ENCODE measurements at places on chromosomes 7 and 10. TPM values are rescaled to one million over a fixed set of nuclear protein-coding genes. Genes with fewer than 3 reads are reported as not detected.

Gene DNA2
- 17.0 TPM for total RNA-seq

Gene ZFAND2A
- 17.2 TPM for total RNA-seq

Gene TMEM270
- not detected for total RNA-seq

Gene NANOS1
- total RNA-seq: 3.9 TPM

Gene TRIL
- total RNA-seq: 0.06 TPM

Gene GNAI1
- 33.6 TPM for total RNA-seq

Gene ADAM12
- total RNA-seq: 4.3 TPM

Gene CPA2
- total RNA-seq: 0.14 TPM

Gene ACHE
- total RNA-seq: 0.51 TPM

Gene STAG3
- total RNA-seq: 0.69 TPM

Gene NME8
- not detected for total RNA-seq

Gene NKX2-3
- not detected for total RNA-seq

Gene SMKR1
- not detected for total RNA-seq

Gene NEUROG3
- not detected for total RNA-seq

Gene CD36
- total RNA-seq: not detected

Gene NPY4R
- total RNA-seq: not detected

Gene DNAH11
- 2.8 TPM for total RNA-seq

Gene STARD3NL
- 79.4 TPM for total RNA-seq

Gene SLC29A3
- 0.58 TPM for total RNA-seq

Gene SLC13A1
- total RNA-seq: not detected

Gene HGF
- not detected for total RNA-seq

Gene FBXL13
- 0.51 TPM for total RNA-seq

Gene STEAP1B
- total RNA-seq: 0.17 TPM

Gene AGAP3
- total RNA-seq: 60.1 TPM

Gene C10orf95
- 10.3 TPM for total RNA-seq

Gene IL6
- 40.4 TPM for total RNA-seq

Gene TBX20
- total RNA-seq: 1.8 TPM

Gene GRID2IP
- not detected for total RNA-seq

Gene ASNS
- 75.9 TPM for total RNA-seq

Gene GPRIN2
- 9.1 TPM for total RNA-seq

Gene GCK
- 2.2 TPM for total RNA-seq

All from epithelial cell of proximal tubule (primary cell).